ENCODE measurements at places on chromosomes 7 and 10.

GRCh38 chr7:86814661-86815379 is 171.1 kb downstream of the GRM3 start:
- DNase-seq = no peak

- peak; percentile 56 for DNase-seq
Measured at GRCh38 chr10:97427571-97428179, 1.7 kb downstream of the PGAM1 start.

- DNase-seq = no peak
Measured at GRCh38 chr7:128904381-128905197, 5.9 kb downstream of the KCP start.

DNA sequence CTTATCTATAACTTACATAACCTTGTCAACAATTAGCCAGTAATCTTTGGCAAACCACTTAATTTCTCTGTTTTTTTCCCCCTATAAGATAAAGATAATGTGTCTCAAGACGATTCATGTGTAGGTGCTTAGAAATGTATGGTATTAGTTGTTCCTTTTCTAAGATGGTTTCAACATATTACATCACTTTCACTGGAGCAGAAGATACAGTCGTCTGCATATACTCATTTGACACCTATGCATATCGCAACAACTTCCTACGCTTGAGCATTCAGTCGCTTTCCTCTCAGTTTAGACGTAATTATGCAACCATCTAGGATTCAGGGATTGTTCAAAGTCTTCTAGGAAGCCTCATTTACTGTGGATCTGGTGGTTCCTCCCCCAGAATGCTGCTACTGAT is 396.7 kb downstream of the PHTF2 start:
- DNase-seq = no peak

GRCh38 chr7:156493942-156494341 is 146.6 kb upstream of the RNF32 start:
- DNase-seq = no peak

- no peak for DNase-seq
Measured at GRCh38 chr10:124991835-124992234, 49.9 kb downstream of the ZRANB1 start.

GRCh38 chr10:96367470-96367869 is 8.7 kb upstream of the OPALIN start:
- DNase-seq = no peak

GRCh38 chr10:30282221-30282620 is 66.9 kb downstream of the MTPAP start:
- DNase-seq = no peak

DNA sequence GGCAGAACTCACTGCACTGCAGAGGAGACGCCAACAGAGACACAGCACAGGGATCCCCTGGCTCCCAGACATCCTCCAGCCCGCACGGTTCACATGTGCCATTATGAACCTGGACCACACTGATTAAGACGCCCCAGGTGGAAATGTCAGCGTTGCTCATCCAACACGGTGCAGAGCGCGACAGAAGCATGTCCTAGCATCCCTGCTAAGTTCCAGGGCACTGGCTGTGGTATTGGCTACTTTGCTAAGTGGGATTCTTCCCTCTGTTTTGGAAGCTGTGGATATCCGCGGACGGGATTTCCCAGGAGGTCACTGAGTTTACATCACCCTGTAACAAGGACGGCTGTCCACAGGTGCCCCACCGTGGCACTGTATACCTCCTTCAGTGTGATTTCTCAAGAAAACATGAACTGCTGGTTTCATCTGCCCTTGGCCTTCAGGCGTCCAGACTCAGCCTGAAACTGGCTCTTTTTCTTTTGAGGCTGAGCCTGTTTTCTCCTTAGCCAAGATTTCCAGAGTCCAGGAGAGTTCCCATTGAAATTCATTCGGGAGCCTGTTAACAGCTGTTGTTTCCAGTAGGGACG is 324.0 kb downstream of the WDR37 start:
- DNase-seq = no peak

DNA sequence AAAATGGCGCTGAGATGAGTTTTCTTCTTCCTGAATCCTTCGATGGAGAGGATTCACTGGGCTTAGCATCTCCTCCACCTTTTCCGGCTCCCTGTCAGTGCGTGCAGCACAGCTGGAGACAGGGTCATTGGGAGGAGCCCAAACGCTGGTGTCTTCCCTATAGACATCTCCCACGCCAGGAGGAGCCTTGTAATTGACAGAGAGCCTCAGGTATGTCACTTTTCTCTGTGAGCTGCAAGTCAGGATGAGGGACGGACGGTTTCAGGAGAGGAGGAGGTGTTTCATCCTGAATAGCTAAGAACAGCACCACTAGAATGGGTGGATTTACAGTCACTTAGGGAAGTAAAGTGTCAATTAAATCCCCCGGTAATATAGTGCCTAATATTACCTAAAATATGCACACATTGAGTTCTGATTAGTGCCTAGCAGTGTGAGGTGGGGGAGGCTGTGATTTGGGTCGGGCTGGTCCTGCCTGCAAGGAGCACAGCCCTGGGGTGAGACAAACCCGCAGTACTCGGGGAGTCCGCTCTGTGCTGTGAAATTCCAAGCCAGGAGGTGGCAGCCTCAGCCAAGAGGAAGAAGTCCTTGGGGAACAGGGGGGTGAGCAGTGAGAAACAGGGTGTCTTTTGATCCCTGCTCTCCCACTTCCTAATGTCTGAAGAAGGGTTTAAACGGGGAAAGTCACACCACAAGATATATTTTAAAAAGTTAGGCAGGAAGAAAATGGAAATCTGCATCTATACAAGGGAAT is 28.2 kb downstream of the IL15RA start:
- DNase-seq = peak; percentile 36

DNA sequence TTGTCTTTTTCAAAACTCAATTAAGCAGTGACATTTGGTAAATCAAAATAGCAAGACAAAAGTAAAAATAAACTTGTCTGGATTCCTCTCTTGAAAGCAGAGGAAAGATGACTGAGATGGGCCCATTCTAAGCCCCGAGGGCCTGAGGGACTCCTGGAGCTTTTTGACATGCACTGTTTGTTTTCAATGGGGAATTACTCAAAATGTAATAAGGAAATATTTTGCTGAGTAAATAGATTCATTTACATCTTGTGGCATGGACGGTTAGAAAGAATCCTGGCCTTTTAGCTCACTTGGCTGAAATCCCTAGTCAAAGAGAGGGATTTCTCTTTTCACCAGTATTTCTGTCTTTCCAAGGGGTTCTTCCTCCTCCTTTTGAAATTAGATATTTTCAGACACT is 108.0 kb downstream of the MKX start:
- DNase-seq = no peak

GRCh38 chr10:104297697-104298660 is 29.0 kb downstream of the GSTO2 start:
- peak; percentile 45 for DNase-seq

- DNase-seq = no peak
Measured at GRCh38 chr7:27917119-27917518, 177.2 kb downstream of the TAX1BP1 start.

DNA sequence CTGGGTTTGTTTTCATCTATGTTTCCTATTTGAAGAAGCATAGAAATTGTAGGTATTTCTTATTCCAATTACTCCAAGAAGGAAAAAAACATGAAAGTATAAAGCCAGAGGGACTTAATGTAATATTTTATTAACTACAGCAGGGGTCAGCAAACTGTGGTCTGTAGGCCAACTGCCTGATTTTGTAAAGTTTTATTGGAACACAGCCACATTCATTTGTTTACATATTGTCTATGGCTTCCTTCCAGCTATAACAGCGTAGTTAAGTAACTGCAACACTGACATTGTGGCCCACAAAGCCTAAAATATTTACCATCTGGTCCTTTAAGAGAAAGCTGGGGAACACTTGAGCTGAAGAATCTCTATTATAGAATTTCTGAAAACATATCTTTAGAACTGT is 306.2 kb downstream of the BICC1 start:
- DNase-seq = no peak

GRCh38 chr7:22444181-22444971 is 55.6 kb downstream of the STEAP1B start:
- DNase-seq = no peak

DNA sequence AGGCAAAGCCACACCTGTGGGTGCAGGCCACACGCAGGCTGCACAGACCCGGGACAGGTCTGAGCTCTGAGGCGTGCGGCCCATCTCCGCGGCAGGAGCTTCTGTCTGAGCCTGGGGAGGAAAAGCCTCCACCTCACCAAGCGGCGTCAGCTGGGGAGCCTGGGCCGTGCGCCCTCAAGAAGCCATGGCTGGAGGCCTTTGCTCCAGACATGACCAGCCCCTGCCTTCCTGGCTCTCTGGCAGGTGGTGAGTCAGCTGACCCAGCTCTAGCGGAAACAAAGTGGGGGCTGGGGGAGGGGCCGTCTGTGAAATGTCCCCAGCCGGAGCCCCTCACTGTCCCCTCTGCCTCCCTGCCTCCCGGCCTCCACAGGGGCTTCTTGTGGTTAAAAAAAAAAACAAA is 12.5 kb downstream of the GPER1 start:
- no peak for DNase-seq

GRCh38 chr7:152583006-152583405 is 92.9 kb downstream of the XRCC2 start:
- DNase-seq = no peak

- DNase-seq = no peak
Measured at GRCh38 chr7:155807065-155807671, 5.1 kb downstream of the SHH start.

DNA sequence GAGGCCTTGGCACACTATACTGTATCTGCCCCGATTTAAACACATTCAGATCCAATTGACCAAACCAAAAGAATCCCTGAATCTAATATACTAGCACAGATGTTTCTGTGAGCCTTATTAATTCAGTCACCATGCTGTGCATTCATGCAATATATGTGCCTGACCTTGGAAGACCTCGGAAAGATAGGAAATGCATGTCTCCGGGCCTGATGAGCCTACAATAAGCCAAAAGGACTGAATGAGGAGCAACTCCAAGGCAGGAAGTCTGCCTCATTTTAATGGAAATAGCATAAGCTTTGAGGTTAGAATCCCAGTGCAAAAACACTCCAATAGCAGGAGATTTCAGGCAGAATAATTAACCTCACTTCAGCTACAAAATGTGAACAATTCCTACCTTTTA is 316.7 kb downstream of the LRRTM3 start:
- DNase-seq = no peak

- peak; percentile 31 for DNase-seq
Measured at GRCh38 chr7:150897502-150898474, 45.5 kb downstream of the AOC1 start.
